ENCODE measurements at places on chromosomes 3 and 15.

- no peak for DNase-seq
Observed at GRCh38 chr3:72017935-72018334, 233.0 kb upstream of the PROK2 start.

DNA sequence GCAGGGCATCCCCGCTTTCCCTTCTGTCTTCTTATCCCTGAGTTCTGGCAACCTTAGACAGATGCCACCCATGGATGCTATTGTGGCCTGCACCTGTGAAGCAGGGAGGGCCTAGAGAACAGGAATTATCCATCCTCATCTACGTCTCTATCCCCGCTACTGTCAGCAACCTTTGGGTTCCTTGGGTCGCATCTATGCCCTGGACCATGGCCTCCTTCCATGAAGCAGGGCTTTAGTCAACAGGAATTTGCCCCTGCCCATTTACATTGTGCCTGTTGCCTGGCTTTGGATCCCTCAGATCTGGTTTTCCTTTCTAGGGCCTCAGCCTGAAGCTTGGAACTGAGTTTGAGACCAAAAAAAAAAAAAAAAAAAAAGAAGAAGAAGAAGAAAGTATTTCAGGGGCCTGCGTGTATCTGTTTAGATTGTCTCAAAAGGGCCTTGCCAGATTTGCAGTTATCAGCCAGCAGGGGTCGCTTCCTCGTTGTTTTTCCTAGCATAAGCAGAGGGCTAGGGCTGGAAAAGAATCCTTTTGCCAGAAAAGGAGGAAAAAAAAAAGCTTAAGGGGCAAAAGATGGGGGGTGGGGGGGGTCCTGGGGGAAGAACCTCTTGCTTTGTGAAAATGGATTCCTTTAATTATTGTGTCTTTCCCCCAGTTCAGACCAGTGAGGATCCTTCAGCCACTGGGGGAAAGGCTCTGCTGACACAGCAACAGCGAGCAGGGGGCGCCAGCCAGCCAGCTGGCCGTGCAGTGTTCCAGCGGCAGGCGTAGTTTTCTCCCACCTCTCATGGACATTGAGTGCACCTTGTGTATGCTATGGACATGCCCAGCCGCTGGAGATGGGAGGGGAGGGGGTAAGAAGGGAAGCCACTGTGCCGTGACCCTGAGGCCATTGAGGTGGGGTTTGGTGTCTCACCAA lies 65.7 kb upstream of the ALDH1L1 start:
- no peak for DNase-seq

GRCh38 chr3:62197350-62198012 lies 175.9 kb downstream of the FEZF2 start:
- no peak for DNase-seq

DNA sequence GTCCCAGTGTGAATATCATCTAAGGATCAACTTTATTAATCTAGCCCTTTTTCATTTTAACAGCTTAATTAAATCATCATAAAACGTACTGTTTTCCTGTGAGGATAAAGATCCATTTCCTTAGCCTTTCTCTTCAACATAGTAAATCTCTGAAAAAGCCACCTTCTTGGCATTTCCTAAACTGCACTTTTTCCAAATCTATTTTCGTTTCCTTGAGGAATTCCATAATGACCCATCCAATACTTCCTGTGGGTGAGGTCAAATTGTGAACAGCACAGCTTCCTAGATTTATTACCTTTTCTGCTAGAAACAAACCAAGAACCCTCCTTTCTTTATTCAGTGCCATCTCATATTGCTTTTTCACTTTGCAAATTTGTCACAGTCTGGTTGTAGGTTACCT lies 129.4 kb upstream of the CNTN4 start:
- no peak for DNase-seq

DNA sequence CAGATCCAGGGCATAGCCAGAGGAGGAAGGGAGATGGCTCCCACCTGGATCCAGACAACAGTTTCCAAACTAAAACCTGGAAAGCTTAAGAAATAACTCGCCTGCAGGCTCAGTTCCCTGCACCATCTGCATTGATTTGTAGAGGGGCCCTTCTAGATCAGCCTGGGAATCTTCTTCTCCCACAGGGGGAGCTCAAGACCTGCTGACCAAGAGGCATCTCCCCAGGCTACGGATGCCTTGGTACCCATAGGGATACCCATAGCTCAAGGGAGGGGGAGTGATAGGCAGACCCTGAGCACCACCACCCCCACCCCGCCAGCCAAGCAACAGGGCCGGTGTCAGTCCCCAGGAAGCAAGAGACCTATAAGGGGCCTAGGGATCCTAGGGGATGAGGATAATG lies 28.0 kb upstream of the DCLK3 start:
- DNase-seq: no peak

DNA sequence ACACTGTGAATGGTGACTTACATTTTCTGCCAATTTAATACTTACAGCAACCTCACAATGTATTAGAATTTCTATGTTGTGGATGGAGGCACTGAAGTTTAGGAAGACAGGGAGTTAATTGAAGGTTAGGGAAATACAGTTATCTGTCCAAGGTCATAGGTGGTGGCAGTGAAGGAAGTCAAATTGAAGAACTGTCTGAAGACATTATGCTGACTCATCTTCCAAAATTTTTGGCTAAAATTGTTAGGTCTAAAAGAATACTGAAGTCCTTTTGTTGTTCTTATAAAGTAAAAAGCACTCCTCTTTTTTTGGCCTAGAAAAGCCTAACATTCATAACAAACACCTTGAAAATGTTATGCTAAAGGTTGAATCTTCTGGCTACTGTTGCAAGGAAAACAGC lies 27.7 kb downstream of the EMC4 start:
- no peak for DNase-seq

GRCh38 chr3:87855211-87855610 lies 203.6 kb downstream of the CGGBP1 start:
- DNase-seq: no peak

DNA sequence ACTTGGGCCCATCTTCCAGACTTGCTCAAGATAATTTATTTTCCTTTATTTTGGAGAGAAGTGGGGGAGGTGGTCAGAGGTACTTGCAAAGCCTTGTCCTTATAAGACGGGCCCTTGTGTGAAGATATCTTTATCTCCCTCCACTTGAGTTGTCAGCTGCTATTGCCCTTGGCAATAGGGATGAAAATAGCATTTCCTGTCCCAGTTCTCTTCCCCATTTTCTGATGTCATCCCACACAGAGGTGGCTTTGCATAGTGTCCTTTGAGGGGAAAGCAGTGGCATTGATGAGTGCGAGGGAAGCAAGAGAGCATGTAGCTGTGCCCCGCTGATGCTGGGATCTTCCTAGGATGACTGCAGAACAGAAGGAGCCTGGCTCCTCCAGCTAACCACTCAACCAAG lies 41.9 kb upstream of the TUBGCP5 start:
- DNase-seq: no peak
